ENCODE measurements at places on chromosomes 7 and 10.

DNA sequence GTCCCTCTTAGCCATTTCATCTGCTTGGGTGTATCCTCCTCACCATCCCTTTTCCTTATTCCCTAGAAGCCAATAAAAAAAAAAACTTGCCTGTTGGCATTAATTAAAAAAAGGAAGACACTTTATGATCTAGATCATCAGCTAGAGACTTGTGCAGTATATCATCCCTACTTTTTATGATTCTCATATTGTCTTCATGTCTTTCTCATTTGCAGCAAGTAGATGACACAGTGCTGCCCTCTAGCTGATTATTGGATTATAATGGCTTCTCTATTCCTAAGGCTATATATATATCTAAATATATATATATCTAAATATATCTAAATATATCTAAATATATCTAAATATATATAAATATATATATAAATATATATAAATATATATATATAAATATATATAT lies 272.4 kb upstream of the LRGUK start:
- peak; percentile 20 for DNase-seq

GRCh38 chr7:114628362-114628761 lies 213.7 kb downstream of the FOXP2 start:
- DNase-seq: no peak

DNA sequence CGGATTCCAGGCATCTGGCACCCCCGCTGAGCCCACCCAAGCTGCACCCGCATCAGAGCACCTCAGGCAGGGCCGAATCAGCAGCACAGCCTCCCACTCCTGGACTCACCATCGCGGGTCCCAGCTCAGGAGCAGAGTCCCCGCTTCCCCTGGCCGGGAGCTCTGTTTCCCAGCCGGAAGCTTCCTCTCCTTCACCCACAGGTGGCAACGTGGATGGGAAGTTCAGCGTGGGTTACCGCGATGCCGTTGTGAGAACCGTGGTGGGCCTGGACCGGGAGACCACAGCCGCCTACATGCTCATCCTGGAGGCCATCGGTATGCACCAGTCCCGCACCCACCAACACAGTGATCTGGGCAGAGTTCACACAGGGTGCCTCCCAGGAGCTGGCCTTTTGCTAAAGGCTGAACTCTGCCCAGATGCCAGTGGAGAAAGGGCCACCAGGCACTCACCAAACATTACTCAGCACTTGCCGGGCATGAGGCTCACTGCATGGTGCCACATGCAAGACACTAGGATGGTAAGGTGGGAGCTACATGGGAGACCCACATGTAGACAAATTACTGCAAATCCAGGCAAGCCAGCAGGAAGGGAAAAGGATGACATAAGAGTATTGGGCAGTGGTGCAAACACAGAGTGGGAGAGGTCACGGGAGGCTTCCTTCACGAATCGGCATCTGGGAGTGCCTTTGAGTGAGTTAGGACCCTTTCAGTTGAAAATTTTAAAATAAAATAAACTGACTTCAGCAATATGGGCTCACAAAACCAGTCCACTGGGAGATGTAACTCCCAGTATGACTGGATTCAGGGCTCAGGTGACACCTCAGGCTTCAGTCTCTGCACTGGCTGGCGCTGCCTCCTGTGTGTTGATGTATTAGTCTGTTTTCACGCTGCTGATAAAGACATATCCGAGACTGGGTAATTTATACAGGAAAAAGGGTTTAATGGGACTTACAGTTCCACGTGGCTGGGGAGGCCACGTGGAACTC lies 10.4 kb downstream of the C10orf105 start:
- DNase-seq: no peak

GRCh38 chr10:4431114-4431863 lies 394.7 kb upstream of the AKR1E2 start:
- no peak for DNase-seq

GRCh38 chr7:131338173-131338572 lies 10.5 kb downstream of the MKLN1 start:
- no peak for DNase-seq

DNA sequence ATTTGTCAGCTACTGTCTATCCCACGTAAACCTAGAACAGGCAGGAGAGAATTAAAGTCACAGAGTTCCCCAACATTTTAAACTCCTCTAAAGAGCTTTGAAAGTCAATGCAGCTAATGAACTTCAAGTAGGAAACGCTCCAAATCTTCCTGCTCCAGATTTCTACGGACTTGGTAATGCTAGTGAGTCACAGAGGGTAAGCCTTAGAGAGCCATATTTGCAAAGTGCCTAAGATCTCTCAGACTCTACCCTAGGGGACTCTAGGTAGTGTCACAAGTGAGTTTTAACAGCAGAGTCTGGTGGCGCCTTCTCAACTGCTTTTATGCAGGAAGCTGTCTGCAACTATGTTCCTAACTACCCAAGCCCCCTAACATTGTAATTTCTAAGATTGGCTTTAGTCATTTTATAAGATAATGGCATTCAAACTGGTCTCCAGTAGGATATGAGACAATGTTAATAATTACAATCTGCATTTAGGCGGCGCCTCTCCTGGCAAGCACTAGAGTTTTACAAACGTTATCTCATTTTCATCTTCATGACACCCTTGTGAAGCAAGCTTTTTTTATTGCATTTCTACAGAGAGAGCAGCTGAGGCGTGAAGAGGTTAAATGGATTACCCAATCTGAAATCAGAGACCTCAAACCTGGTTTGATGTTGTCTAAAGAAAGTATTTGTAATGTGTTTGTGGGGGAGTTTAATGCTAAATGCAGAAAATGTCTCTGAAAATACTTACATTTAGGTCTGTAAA lies 22.0 kb upstream of the FZD1 start:
- no peak for DNase-seq

DNA sequence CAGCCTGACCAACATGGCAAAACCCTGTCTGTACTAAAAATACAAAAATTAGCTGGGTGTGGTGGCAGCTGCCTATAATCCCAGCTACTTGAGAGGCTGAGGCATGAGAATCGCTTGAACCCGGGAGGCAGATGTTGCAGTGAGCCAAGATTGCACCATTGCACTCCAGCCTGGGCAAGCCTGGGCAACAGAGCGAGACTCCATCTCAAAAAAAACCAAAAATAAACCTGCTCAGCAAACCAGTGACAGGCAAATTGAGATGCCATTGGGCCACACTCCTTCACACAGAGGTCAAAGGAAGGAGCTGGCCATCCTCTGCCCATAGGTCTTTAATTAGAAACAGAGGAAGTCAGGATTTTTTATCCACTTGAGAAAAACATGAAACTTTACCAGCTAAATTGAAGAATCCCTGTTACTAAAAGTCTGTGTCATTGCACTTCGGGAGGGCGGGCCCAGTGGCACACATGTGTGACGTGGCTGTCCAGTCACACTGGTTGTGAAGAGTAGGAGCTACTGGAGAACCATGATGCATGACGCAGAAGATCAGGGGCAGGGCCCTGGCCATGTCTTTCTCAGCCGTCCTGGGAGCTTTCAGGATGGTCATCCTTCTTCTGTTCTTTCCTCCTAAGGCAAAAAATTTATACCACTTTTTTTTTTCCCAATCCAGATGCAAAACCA lies 118.3 kb upstream of the ZNF438 start:
- no peak for DNase-seq

- DNase-seq: no peak
These were observed 122.6 kb downstream of the MYL10 start for GRCh38 chr7:101506531-101506930.

- DNase-seq: no peak
These were observed 33.0 kb downstream of the ORC5 start for GRCh38 chr7:104174798-104175197.

DNA sequence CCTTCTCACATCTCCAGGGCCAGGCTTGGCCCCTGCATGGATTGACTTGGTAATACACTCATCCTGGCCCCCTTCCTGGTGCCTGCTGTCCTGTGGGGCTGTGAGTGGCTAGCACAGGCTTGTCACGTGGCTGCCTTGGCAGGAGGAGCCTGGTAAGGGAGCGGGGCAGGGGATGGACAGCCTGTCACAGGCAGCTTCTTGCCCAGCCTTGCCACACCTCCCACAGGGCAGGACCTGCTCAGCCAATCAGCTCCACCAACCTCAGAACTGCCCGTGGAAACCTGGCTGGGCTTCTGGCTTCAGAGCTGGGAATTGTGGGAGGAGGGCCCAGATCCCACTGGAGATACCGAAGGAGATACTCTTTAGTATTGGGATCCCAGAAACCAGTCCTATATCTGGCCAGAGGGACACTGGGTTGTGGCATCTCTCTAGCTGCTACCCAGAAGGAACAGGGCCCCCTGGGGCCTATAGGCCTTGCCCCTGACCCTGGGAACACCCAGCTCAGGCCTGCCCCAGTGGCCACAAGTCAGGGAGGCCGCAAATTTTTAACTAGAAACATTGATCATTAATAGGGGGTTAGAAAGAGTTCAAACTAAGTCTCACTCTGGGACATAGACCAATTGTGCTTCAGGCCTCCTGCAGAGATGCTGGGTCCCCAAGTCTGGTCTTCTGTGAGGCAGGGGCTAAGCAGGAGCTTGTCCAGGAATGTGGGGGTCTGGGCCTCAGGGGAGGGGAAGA lies at the start of gene HOGA1:
Gene HOGA1, plus strand, starts transcription at position 330 of the 738 bp plus-strand sequence. Its CDS starts 315 bp downstream, at position 645.
- DNase-seq: no peak

DNA sequence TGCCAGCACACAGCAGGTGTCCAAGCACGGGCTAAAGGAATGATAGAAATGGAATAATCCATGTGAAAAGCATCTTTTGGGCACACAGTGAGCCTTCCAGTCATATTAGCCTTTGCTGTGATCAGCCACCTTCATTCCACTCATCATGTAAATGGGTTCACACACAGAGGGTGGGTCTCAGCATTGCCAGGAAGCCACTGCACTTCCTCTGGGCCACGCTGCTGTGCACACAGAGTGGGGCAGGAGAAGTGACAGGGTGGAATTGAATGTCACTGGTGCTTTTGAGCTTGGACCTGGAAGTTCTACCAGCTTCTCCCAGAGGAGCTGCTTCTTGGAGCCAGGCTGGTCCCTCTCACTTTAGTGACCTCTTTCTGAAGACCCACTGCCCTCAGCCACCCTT lies 203.5 kb downstream of the USP6NL start:
- DNase-seq: no peak

GRCh38 chr10:120490288-120490687 lies 33.3 kb downstream of the PLPP4 start:
- no peak for DNase-seq

DNA sequence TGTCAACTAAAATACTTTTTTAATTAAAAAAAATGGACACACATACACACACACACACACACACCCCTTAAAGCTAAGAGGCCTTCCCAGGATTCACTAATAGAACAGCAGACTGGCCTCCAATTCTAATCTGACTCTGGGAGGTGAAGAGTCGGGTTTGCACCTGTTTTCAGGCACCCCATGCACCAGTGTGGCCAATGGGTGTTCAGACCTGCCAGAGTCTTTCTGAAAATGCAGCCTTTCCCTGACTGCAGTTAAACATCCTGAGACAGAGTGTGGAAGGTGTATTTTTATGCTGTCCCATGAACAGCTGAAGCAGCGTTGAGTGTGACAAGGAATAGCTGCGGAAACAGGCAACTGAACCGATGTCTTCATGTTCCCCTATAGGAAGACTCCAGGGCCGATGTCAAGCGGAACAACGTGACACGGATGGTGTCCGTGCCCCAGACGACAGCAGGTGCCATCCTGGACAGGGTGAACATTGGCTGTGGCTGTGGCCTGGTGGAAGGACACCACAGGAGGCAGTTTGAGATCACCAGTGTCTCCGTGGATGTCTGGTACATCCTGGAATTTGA lies 74.6 kb upstream of the LYZL2 start:
- no peak for DNase-seq

DNA sequence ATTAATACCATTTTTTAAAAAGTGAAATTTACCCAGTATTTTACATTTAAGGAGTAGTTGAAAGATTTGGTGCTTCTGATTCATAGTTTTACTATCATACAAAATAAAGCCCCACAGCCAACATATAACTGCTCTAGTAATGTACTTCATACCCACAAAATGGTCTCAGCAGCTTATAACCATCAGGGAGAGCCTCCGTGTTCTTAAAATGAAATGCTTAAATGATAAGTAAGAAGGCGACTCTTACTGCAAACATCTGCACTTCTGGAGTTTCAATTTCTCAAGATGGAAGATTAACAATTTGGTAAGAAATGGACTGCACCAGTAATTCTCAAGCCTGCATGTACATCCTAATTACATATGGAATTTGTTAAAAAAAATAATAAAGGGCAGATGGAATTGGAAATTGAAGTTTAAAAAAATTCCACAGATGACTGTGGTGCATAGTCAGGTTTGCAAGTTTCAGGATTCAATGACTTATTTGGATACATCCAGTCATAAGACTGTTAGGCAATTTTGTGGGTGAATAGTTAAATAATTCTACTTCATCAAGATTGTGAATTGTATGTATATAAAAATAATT lies 461.0 kb downstream of the KIF20B start:
- DNase-seq: no peak

- no peak for DNase-seq
These were observed 139.7 kb downstream of the TMEM26 start for GRCh38 chr10:61313460-61313859.

GRCh38 chr10:110002801-110003523 lies 4.8 kb upstream of the ADD3 start:
- no peak for DNase-seq

- DNase-seq: no peak
These were observed 74.3 kb downstream of the COL26A1 start for GRCh38 chr7:101436857-101437576.

All from naive thymus-derived CD4-positive, alpha-beta T cell (primary cell).